ENCODE measurements at places on chromosomes 7 and 10.

GRCh38 chr10:112666094-112666493, 219.1 kb downstream of the VTI1A start:
- DNase-seq = no peak

- peak; percentile 47 for DNase-seq
Measured at GRCh38 chr10:119602241-119603095, 5.7 kb upstream of the TIAL1 start.

DNA sequence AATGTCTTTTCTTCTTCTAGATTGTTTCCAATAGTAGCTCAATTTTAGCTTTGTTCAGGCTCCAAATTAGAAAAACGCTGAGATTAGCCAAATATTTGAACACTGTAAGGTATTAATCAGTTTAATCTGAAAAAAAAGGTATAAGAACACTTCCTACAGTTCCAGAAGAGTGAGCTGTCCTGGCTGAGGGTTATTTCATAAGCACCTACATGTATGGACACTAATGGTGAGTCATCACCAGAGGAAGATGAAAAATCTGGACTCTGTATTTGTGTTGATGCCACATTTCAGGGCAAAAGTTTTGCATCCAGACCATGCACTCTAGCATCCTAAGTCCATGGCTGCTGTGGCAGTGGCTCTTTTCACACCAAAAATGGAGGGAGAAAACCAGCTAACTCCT, 189.5 kb downstream of the ANKRD30A start:
- DNase-seq = no peak

DNA sequence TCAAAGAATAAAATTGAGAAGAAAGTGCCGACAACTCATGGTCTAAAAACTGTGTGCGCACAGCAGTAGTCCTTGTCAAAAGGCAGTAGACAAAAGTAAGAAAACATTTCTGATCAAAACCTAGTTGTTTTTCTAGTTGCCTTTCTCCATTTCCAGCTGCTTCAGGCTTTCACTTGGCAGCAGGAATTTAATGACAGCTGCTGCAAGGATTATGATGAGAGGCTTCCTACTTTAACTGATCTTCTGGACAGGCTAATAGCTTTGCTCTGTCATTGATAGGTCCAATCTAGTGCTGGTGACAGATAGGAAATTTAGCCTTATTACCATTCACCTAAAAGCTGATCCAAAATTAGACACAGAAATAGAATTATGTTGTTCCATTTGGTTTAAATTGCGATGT, 110.7 kb upstream of the SEMA3C start:
- no peak for DNase-seq

- DNase-seq = no peak
Measured at GRCh38 chr10:26408858-26409494, 29.2 kb upstream of the APBB1IP start.

DNA sequence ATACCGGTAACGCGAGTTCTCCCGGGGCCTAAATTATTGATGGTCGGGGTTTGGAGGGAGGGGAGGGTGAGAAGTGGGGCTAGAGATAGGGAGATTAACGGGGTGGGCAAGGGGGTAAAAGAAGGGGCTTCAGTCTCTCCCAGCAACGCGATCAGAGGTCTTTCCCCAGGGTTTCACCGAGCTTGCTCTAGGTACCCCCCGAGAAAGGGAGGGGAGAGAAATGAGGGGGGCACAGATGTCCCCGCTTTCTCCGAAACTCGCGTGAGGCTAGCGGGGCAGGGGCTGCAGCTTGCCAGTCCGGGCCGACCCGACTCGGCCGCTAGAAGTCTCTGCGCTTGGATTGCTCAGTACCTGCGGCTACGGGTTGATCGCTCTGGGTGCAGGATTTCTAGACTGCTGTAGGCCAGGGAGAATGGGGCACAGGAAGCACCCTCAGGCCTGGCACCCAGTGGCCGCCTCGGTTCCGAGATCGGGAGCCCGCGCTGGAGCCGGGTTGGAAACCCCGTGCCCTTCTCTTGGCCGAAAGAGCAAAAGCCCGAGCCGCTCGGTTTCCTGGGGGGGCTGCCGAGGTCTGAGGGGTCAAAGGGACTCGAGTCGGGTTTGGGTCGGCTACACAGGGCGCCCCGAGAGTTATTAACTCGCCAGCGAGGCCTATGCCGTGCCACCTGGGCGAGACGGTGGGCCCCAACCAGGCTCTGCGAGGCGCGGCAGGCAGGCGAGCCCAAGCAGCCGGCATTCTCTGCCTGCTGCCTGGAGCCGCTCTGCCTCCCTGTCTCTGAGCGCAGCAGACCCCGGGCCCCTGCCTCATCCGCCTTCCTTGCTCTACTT, 3.1 kb downstream of the PAX2 start:
- no peak for DNase-seq

DNA sequence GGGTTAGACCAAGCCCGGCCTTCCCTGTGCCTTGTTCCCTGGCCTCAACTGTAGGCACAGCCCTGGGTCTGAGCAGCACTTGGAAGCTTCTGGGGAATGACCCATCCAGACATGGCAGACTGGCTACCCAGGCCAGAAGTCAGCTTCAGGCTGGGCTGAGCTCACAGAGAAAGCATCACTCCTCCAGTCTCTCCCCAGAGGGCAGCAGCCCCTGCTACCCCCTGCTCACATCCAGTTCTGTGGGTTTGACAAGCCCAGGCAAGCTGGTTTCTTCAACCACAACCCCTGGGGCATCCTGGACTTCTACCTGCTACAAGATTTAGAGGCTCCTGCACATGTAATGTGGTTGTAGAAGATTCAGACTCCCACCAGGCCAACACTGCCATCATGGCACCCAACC, 9.0 kb downstream of the C10orf71 start:
- no peak for DNase-seq

DNA sequence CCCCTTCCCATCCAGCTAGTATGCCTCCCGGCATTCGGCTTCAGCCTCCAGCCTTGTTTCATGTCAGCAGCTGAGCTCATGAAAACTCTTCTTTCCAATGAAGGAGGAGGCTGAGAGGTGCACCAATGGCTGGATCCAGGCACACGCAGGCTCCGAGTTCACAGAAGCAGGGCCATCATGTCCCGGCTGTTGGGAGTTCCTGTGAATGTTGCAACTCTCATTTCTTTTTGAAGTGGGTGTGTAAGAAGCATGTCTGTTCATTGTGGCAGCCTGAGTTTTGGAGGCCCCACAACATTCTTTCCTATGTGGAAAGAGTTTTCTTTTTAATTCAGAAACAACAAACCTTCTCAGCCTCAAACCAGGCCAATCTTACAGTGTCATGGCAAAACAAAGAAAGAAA, 89.7 kb downstream of the PTPRE start:
- DNase-seq = no peak

DNA sequence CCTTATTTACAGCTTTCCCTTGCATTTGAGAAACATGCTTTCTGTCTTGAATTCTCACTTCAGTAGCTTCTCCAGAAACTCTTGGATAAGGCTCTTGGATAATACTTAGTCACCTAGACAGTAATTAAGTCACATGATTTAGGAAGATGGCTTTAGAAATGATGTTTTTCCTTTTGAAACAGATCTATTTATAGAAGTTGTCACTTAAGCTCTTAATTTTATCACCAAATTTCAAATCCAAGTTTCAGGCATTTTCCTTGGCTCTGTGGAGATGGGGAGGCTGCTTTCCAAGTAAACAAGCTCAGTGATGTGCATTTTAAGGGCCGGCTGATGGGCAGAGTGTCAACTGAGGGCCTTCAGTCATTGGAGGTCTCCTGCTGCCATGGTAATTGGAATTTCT, 130.3 kb downstream of the SRI start:
- DNase-seq = no peak

- no peak for DNase-seq
Measured at GRCh38 chr10:78527296-78527695, 493.6 kb downstream of the RPS24 start.

DNA sequence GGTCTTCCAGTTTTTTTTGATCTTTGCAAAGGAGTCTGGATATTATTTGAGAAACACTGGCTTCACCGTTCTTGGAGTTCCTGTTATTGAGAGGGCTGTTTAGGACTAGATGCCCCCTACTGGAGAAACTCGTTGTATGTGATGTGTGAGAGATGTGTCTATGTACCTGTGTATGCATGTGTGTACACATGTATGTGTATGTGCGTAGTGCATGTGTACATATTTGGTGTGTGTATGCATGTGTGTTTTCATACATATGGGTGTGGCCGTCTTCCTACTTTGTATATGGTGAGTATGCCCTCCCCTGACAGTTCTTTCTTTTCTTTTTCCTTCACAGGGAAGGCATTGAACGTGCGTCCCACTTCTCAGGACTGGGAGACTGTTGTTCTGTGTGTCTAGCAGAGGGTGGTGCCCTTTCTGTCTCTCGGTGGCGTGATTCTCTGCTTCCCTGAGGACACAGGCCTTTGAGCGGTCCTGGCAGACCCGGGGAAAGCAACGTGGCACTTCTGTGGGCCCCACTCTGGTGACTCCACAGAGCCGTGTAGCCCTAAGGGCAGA, 3.0 kb upstream of the CALHM3 start:
- DNase-seq = peak; percentile 71

- peak; percentile 22 for DNase-seq
Measured at GRCh38 chr10:4181621-4182049, 396.6 kb upstream of the KLF6 start.

GRCh38 chr10:113056441-113057021, 106.5 kb downstream of the TCF7L2 start:
- no peak for DNase-seq

- peak; percentile 62 for DNase-seq
Measured at GRCh38 chr10:124689911-124690498, 54.2 kb downstream of the FAM53B start.

GRCh38 chr7:124403587-124403986, 362.0 kb downstream of the GPR37 start:
- no peak for DNase-seq

GRCh38 chr10:46255801-46256747, 30.7 kb upstream of the ANTXRL start:
- DNase-seq = peak; percentile 40

DNA sequence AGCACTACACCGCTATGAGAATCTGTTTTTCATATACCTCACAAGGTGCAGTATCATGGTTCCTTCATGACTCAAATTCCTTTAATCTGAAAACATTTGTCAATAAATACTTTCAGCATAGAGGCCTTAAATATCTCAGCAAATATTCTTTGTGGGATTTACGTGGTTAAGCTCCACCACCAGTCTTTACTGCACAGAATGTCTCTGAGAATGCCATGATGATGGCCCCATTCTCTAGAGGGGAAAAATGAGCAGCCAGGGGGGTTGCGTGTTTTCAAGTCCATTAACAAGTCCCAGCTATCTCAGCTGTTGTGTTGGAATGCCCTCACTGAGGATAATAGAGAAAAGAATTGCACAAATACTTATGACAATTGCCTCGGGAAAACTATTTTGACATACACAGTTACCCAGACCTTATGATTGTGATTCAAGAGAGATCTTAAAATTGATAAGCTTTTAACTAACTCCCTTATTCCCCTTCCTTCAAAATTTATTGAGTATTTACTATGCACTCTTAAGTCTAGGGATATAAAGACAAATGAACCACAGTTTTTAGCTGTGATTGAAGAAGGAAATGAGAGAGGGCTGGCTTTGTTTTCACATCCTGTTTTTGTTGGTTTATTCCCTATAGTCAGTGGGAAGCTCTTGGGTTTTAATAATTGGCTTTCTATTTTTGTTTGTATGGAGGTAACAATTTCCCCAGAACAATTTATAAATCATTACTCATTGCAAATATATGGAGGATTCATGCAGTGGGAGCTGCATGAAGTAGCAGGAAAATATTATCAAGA, 176.5 kb upstream of the VWC2 start:
- DNase-seq = no peak

GRCh38 chr10:50286996-50287803, 35.9 kb upstream of the ASAH2 start:
- no peak for DNase-seq

DNA sequence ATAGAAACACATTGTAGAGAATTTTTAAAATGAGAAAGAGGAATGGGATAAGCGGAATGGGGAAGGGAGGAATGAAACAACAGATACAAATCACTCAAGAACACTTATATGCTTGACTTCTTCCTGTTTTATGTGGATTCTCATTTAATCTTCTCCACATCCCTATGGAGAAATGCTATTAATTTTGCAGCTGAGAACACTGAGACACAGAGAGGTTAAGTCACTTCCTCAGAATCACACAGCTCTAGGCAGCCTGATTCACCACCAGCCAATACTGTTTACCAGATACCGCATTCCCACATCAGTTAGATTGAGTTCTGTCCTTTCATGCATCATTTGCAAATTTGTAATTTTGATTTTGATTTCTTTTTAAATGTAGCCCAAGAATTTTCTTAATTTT, 170.5 kb downstream of the SH2D4B start:
- no peak for DNase-seq

DNA sequence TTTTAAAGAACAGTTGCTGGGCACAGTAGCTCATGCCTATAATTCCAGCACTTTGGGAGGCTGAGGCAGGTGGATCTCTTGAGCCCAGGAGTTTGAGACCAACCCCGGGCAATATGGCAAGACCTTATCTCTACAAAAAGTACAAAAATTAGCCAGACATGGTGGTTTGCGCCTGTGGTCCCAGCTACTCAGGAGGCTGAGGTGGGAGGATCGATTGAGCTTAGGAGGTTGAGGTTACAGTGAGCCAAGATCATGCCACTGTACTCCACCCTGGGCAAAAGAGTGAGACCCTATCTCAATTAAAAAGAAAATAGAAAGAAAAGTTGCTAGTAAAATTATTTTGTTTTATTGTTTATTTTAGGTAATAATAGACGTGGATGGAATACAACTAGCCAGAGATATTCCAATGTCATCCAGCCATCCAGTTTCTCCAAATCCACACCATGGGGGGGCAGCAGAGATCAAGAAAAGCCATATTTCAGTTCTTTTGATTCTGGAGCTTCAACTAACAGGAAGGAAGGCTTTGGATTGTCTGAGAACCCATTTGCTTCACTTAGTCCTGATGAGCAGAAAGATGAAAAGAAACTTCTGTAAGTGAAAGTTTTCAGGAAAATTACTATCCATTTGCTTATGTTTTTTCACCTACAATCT, 3.0 kb downstream of the NUP42 start:
- peak; percentile 19 for DNase-seq

DNA sequence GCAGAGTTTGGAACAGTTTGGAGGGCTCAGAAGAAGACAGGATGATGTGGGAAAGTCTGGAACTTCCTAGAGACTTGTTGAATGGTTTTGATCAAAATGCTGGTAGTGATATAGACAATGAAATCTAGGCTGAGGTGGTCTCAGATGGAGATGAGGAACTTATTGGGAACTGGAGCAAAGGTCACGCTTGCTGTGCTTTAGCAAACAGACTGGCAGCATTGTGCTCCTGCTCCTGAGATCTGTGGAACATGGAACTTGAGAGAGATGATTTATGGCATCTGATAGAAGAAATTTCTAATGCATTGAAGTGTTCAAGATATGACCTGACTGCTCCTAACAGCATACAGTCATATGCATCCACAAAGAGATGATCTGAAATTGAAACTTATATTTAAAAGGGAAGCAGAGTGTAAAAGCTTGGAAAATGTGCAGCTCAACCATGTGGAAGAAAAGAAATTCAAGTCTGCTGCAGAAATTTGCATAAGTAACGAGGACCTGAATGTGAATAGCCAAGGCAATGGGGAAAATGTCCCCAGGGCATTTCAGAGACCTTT, 186.9 kb upstream of the PHYHIPL start:
- DNase-seq = no peak

GRCh38 chr10:129962872-129963640, 1.0 kb downstream of the EBF3 start:
- no peak for DNase-seq

Measured in activated CD4-positive, alpha-beta T cell treated with anti-CD3 and anti-CD28 coated beads, Interleukin-2, Interleukin-4, amounts not matched to agents 100 ng/mL and 50 ng/mL, durations not matched to agents 16 hours and 8 hours (primary cell).